ENCODE measurements at places on chromosomes 12 and 14.
A peak's percentile ranks its signal among the peaks of the same experiment; 100 is the strongest.

- DNase-seq = no peak
Observed at GRCh38 chr14:38868399-38869290, 234.4 kb downstream of the SEC23A start.

- no peak for DNase-seq
Observed at GRCh38 chr12:3668479-3669165, 84.3 kb downstream of the CRACR2A start.

- DNase-seq = no peak
Observed at GRCh38 chr12:43285159-43285598, 266.8 kb downstream of the ADAMTS20 start.

DNA sequence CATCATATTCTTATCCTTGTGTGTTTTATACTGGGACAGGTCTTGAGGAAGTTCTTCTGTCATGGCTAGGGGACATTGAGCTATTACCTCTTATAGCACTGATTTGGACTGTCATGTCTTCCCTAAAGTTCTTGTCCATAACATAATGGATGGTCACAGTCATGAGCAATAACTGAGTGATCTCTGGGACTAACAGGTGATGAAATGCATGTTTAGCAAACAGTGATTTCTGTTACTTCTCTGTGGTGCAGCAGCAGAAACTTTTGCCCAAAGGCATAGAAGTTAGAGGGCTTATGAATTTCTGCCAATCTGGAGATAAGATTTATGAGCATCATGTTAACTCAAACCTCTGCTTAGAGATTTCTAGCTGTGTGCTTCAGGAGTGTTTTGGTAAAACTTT is 5.9 kb downstream of the ADIPOR2 start:
- DNase-seq = no peak

DNA sequence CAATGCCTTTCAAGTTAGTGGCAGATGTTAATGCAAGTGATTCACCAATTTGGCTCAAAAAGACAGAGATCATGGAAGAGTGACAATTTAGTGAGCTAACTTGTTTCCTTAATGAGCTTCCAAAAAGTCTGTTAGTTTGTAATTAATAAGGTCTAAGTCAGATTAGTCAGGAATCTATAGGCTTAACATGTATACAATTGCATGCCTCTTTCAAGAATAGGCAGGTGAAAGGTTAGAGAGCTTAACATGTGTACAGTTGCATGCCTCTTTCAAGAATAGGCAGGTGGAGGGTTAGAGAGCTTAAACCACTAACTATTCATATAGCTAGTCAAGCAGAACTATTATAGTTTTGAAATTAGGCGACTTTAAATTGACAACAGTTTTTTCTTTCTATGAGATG is 663.8 kb downstream of the C12orf50 start:
- DNase-seq = peak; percentile 83

- DNase-seq = no peak
Observed at GRCh38 chr14:51616724-51617409, 34.8 kb upstream of the FRMD6 start.

DNA sequence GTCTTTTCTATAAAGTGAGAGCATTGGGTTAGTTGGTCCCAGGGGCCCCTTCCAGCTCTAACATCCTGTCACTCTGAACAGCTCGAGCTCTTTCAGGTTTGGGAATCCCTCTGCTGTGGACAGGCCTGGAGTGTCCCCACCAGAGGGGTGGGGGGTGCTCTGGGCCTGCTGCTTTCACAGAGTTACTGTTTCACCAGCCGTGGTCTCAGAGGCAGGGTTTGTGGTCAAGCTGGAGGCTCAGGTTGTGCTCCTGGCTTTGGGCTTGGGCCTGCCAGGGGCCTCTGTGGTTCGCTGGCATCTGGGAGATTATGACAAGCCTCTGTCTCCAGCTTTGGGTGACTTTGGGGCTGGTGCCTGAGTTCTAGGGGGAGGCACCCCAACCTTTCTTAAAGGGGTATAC is 59.6 kb downstream of the FBXL14 start:
- DNase-seq = no peak

DNA sequence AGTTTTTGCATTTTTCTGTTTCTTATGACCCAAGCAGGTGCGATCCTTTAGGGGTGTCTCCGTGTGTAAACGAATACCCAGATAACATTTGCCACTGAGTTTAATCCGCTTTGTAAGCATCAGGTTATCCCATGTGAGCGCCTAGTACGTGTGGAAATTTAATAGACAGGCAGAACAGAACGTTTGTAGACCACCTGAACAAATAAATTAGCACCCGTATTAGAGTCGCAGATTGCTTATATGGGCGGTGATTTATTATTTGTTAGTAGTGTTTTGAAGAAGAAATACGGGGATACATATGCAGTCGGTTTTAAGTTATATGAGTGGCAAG is 325 bp downstream of the C12orf60 start:
- no peak for DNase-seq

- DNase-seq = no peak
Observed at GRCh38 chr12:65343801-65344200, 65.3 kb downstream of the MSRB3 start.

DNA sequence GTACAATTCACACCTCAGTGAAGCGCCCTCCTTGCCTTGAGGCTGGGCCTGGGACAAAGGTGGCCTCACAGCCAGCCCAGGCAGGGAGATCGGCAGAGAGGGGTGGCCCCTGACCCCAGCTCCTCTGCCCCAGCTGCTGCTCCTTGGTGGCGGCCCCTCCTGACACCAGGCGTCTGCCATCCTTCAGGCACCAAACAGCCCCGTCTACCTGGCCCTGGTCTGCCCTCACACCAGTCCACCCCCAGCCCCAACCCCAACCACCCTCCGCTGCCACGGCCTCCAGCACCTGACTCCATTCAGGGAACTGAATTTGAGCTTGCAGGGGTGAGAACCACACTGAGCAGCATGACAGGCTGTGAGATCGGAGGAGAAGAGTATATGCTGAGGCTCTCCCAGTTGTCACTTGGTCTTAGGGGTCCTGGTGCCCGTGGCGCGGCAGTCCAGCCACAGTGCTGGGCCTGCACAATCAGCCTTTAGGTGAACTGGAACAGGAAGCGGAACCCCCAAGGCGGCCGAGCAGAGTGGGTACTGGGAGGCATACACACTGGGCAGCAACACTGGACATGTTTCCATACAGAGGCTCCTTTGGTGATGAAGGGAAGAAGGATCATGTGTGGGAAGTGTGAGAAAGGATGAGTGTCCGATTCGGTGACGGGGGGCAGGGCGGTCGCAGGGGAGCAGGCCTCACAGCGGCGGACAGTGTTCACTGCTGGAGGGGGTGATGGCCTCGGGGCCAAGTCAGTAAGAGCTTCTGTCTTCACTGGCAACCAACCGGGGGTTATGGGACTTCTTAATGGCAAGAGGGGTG is 18.7 kb downstream of the ZFYVE21 start:
- DNase-seq = no peak

DNA sequence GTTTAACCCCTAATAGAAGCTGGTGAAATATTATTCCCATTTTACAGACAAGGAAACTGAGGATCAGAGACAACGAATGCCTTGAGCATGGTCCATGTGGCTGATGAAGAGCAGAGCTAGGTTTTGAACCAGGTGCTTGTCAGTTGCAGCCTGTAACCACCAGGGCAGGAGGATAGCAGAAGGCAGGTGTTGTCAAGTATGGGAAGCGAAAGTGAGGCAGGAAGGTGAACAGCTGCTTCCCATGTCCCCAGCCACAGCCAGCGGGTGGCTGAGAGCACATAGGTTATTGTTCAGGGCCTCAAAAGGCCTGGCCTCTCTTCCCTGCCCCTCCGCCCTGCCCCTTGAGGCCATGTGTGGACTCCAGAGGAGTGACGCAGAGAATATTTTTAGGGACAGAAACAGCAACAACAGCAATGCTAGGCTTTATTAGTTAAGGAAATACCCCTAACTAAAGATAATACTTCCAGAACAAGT is 39.6 kb downstream of the IQSEC3 start:
- DNase-seq = no peak

DNA sequence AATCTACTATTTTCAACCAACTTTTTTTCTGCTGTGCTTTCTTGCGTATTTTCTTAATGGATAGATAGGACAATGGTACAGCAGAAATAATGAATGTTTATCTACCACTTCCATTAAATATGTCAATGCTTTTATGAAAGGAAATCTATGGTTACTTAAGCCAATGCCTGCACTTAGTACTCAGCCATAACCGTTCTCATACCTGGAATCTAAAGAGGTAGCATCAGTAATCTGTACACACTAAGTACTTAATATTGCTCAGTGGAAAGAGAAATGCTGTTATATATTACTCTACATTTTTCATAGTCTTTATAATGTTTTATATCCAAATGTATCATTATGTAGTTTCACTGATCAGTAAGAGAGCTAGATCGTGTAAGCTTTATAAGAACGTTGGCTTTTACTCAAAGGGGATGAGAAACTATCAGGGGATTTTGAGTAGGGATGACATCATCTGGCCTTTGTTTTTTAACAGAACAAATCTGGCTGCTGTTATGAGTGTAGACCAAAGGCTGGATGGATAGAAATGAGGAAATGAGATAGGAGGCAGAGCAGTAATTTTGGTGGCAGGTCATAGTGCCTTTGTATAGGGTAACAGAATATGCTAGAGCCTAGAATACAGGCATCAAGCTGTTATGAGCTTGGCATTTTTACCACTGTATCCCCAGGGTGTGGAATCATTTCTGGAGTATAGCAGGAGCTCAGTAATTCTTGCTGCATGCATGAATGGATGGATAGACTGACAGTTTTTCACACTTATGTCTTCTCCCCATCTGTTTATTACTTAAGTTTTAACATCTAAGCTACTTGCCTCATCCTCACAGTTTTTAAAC is 34.0 kb downstream of the ALG10B start:
- peak; percentile 17 for DNase-seq

GRCh38 chr12:49137476-49137875 is 6.3 kb upstream of the TUBA1B start:
- no peak for DNase-seq

DNA sequence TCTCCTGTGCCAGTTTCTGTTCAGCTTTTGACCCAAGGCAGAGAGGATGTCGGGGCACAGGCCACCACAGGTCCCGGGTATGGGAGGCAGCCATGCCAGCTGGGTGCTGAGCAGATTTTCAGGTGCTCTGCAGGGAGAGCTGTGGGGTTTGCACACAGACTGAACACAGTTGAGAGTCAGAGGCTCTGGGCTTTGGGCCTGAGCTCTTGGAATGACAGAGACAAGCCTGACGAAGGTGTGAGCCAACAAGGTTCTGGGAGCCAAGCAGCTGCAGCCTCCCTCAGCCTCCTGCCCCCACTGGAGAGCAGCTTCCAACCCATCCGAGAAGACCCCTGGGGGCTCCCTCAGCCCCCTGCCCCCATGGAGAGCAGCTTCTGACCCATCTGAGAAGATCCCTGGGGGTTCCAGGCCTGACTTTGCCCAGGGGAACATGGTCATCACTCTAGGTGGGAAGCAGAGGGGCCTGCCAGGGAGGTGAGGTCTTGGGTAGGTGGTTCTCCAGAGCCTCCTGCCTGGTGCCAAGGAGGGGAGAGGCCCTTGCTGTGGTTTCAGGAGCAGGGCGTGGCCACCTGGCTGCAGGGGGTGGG is 13.8 kb downstream of the FBRSL1 start:
- DNase-seq = no peak

DNA sequence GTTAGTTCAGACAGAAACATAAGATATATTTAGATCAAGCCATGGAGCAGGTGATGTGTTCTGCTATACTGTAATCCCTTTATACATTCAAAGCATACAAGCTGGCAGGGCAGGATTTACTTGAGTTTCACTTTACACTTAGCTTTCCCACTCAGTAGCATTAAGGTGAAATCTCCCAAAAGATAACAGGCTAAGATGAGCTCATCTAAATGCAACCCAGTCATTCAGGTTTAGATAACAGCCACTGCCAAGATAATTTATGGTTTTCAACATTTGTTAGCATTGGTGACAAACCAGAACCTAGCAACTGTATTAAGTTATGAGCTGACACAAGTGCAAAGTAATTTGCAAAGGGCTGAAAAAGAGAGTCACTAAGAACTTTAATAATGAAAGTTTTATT is 925.1 kb upstream of the ATXN7L3B start:
- no peak for DNase-seq

DNA sequence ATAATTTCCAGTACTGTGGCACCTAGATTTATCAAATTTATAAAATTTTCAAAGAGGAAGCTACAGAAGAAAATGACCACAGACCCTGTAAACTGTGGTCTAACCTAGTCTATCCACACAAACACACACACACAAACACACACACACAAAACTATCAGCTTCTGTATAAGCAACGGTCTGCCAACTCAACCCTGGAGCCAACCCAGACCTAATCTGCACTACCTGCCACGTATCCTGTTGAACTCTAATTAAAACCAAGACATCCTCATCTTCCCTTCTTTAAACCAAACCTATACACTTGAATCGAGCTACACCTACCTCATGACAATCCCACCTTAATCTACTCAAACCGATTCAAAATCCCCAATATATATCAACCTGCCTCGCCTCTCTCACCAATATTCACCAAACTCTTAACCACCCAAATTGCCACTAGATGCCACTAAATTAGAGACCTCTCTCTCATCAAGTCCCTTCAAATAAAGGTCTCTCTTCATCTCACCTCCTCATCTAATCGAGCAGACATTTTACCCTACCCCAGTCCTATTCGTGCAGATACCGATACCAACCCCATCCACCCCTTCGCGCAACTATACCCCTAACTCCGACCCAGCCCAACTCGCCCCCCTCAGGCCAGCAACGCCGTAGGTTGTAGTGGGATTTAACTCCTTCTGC is 808 bp downstream of the ACIN1 start:
- no peak for DNase-seq

- no peak for DNase-seq
Observed at GRCh38 chr14:103398427-103399195, 13.4 kb downstream of the MARK3 start.

GRCh38 chr12:106303202-106303820 is 778 bp downstream of the TCP11L2 start:
- peak; percentile 21 for DNase-seq

GRCh38 chr14:80805136-80805535 is 136.4 kb downstream of the CEP128 start:
- DNase-seq = no peak

DNA sequence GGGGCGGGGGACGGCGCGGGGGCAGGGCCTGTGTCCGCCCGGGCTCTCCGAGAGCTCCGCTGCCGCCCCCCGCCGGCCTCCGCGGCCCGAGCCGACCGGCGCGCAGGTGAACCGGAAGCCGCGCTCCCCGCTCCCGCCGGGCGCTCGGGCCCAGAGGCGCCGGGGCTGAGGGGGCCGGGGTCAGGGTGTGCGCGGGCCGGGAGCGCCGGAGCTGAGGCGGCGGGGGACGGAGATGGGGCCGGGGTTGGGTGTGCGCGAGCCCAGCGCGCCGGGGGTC is 431 bp downstream of the HIP1R start:
- no peak for DNase-seq

- DNase-seq = no peak
Observed at GRCh38 chr12:107610021-107610859, 75.4 kb upstream of the PWP1 start.
